Activated CD8-positive, alpha-beta memory T cell treated with anti-CD3 and anti-CD28 coated beads for 48 hours (primary cell): ENCODE measurements at places on chromosomes 3 and 15.

- DNase-seq, result no peak
Observed at GRCh38 chr3:189845069-189845468, 213.9 kb downstream of the TP63 start.

DNA sequence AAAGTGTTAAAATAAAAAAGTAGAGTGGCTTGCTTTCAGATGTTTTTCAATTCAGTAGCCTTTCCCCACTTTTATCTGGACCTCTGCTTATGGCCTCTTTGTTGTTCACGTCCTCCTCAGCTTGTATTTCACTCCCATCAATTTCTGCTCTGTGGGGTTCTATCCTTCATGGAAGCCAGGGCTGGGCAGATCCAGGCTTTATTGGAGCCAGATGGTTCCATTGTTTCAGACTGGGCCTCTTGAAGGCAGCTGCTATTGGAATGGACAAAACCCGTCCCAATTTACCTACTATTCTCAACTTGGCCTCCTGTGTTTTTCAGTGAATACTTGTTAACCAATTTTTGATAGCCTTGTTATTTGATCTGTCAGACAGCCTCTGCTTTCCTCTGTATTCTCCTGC, 10.9 kb upstream of the AADACL2 start:
- no peak for DNase-seq

DNA sequence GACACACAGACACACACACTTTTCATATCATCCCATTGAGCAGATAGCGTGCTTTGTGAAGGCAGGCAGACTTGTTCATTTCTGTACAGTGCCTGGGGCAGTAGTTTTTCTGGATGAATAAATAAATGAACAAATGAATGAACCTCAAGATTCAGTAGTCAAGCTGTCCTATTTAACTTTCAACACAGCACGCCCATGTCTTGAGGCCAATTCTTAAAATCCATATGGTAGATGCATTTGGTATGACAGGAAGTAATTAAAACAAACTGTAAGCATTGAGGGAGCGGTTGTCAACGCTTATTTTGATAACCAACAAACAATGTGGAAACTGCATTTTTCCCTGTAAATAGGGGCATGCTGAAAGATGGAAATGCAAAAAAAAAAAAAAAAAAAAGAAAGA, 80.0 kb upstream of the BNC1 start:
- no peak for DNase-seq

- DNase-seq, result no peak
Observed at GRCh38 chr3:15989419-15989818, 185.1 kb upstream of the GALNT15 start.

DNA sequence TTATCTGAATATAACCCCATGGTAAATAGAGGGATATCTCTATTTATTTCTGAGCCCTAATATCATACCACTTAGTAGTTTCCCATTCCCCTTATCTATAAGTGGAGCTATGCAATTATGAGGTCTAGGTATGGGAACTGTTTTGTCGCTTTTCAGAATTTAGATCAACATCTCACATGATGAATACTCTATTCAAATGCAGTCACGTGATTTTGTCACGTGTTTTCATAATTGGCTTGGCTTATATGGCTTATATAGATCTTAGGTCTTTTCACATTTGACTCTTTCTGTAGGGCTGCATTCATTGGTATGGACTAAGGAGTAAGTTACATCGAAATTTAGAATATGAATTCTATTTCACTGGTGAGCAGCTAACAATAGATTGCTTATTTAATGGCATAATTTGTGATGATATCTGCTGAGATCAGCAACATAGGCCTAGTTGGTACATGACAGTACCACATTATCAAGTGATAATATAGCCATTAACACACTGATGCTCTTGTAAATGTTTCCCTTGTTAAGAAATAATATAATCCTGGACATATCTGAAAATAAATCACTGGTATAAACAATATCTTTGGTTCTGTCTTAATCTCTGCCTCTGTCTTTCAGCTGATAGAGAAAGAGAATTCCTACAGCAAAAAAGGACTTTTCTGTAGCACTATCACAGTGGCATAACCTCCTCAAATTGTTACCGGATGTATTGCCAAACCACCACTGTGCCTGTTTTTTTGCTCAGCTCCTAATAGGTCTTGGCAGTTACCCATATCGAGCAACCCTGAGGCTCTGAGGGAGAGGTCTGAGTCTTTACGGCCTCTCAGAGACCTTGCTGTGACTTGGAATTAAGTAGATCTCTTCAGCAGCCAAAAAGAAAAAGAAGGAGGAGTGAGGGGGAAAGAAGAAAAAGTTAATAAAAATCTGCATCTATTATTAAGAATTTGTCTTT, 357.1 kb downstream of the ZPLD1 start:
- no peak for DNase-seq

- DNase-seq, result no peak
Observed at GRCh38 chr3:108008931-108009639, 81.7 kb downstream of the CD47 start.

- DNase-seq, result no peak
Observed at GRCh38 chr3:177615015-177615414, 417.7 kb upstream of the TBL1XR1 start.

DNA sequence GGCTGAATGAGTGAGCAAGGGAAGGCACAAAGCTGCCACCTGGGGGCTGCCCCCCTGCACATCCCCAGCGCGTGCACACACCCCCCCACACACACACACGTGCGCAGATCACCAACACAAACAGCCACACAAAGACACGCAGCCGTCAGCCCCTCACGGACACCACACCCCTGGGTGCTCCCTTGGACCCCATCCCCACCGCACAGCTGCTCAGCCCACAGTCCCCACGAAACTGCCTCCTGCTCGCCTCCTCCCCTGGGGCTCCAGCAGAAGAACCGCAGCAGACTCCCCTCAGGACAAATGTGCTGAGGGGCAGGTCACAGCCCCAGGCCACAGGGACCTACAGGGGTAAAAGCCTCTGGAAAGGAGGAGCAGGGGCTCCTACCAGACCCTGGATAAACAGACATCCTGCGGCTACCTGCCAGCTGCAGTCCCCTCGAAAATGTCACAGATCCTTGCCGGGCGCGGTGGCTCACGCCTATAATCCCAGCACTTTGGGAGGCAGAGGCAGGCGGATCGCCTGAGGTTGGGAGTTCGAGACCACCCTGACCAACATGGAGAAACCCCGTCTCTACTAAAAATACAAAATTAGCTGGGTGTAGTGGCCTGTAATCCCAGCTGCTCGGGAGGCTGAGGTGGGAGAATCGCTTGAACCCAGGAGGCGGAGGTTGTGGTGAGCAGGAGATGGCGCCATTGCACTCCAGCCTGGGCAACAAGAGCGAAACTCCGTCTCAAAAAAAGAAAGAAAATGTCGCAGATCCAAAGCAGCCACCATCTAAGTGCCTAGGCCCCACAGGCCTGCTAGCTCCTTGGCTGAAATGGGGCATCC, 6.5 kb downstream of the TWF2 start:
- DNase-seq, result no peak

GRCh38 chr3:131794766-131795388, 239.9 kb downstream of the CPNE4 start:
- no peak for DNase-seq

GRCh38 chr3:160458151-160458550, 8.6 kb upstream of the TRIM59 start:
- DNase-seq, result no peak

- DNase-seq, result no peak
Observed at GRCh38 chr3:58520403-58521335, 16.3 kb downstream of the ACOX2 start.

DNA sequence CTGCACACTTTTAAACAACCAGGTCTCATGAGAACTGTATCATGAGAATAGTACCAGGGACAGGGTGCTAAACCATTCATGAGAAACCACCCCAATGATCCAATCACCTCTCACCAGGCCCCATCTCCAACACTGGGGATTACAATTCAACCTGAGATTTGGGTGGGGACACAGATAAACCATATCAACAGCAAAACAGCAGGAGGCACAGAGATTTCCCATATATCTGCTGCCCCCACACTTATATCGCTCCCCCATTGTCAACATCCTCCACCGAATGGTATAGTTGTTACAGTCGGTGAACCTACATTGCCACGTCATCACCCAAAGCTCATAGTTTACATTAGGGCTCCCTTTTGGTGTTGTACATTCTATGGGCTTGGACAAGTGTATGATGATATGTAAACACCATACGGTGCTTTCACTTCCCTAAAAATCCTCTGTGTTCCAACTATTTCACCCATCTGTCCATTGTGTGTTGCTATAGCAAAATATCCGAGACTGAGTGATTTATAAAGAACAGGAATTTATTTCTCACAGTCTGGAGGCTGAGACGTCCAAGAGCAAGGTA, 224.8 kb downstream of the FAM43A start:
- DNase-seq, result no peak

DNA sequence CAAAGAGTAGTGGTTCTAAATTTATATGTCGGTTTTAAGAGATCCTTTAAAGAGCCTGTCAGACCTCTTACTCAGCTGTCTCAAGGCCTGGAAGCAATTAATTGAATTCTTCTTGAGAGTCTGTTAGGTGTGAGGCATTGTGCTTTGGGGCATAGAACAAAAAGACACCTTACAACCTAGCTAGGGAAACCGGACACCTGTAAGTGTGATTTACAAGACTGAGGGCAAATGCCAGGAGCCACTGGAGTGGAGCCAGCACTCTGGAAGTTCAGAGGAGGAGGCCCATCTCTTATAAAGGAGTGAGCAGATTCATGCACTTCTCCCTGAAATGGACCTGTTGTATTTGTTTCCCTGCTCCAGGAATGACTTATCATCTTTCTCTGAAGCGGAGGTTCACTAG, 97.7 kb upstream of the NUDT16 start:
- DNase-seq, result no peak

GRCh38 chr3:128289534-128289933, 136.3 kb downstream of the EEFSEC start:
- DNase-seq, result no peak

GRCh38 chr3:13141183-13141582, 68.0 kb upstream of the IQSEC1 start:
- no peak for DNase-seq

GRCh38 chr3:62571916-62572315, 198.6 kb upstream of the FEZF2 start:
- DNase-seq, result no peak

DNA sequence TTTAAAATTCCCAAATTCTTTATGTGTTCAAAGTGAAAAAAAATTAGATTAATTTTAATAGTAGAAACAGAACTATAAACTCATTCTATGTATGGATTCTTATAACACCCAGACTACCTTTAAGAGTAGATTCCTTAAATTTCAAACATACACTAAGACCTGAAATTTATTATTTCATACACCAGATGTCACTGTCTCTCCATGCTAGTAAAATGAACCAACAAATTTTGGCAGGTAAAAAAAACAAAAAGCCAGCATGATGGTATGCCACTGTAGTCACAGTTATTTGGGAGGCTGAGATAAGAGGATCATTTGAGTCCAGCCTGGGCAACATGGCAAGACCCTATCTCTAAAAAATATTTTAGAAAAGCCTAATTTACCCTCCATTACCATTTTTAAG, 461.3 kb upstream of the NAALADL2 start:
- no peak for DNase-seq

DNA sequence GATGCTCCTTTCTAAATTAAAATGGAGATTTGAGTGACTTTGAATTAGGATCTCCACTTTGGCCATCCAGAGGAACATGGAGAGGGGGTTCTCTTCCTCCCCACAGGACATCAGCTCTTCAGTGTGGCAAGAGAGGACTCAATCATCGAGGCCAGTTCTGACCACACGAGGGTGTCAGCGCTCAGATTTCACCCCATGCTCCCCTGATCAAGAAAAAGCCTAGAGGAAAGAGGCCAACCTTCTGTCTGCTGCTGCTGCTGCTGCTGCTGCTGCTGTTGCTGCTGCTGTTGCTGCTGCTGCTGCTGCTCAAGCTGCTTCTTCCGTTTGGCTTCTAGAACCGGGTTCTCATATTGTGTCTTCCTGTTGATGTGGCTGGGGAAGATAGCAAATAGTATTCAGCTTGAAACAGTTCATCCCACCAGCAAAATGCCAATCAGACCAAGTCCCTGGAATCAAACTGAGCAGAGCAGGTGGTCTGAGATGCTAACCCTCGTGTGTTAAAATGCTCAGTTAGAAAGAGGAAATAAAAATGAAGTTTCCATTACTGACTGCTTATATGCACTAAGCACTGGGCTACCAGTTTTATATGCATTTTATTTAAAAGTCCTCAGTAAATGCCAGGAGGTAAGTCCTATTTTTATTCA, 599.0 kb downstream of the MAGI1 start:
- no peak for DNase-seq

GRCh38 chr3:153856932-153857331, 264.3 kb upstream of the ARHGEF26 start:
- DNase-seq, result no peak

DNA sequence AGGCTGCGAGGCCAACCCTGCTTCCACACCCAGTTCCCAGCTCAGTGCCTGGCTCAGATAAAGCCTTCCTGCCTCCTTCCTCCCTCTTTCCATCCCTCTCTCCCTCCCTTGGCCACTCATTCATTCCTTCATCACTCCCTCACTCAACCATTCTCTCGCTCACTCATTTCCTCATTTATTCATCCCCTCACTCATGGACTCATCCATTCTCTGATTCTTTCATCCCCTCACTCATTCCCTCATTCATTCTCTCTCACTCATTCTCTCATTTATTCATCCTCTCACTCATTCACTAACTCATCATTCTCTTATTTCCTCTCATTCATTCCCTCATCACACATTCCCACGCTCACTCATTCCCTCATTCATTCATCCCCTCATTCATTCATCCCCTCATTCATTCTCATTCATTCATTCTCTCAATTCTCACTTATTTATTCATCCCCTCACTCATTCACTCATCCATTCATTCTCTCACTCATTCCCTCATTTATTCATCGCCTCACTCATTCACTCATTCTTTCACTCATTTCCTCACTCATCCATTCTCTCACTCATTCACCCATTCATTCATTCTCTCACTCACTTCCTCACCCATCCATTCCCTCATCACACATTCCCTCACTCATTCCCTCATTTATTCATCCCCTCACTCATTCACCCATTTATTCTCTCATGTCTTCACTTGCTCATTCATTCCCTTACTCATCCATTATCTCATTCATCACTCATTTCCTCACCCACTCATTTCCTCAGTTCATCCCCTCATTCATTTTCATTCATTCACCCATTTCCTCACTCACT, 13.2 kb downstream of the ABTB1 start:
- DNase-seq, result no peak

- DNase-seq, result no peak
Observed at GRCh38 chr3:172139528-172140276, 100.3 kb downstream of the FNDC3B start.

- DNase-seq, result no peak
Observed at GRCh38 chr3:12155828-12156227, 2.9 kb downstream of the TIMP4 start.

DNA sequence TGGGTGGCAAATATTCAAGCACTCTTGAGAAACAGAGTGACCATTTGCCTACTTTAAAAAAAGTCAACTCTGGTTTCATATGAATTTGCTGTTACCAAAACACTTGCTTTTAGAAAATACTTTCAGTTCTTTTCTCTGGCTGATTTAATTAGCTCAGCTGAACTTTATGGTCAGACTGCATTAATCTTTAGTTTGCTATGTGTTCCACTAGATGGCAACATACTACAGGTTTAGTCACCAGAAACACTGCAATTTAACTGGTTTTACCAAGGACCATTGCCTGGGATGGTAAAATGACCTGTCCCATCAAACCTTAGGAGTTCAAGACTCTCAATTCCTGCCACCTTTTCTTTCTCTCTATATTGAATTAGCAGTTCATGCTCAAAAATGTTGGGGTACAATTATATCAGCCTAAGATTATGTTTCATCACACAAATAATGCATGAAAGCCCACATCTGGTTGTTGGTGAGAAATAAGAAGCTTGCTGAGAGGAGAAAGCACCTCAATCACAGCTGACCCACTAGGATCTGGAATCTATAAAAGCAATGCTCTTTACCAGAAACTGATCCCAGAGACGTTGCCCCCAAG, 14.2 kb downstream of the EIF4E3 start:
- no peak for DNase-seq

GRCh38 chr3:183298701-183299153, 45.7 kb downstream of the B3GNT5 start:
- no peak for DNase-seq
